ENCODE measurements at places on chromosomes 11 and 22.

DNA sequence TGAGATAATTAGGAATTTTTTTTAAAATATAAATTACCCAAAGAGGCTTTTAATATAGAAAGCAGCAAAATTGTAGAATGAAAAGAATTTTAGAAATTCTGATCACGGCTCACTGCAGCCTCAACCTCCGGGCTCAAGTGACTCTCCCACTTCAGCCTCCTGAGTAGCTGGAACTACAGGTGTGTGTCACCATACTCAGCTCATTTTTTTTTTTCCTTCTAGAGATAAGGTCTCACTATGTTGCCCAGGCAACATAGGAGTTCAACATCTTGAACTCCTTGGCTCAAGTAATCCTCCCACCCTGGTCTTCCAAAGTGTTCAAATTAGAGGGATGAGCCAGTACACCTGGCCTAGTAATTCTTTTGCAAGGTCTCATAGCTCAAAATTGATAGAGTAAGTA, 76.7 kb downstream of the ATG16L2 start:
- no peak for DNase-seq

DNA sequence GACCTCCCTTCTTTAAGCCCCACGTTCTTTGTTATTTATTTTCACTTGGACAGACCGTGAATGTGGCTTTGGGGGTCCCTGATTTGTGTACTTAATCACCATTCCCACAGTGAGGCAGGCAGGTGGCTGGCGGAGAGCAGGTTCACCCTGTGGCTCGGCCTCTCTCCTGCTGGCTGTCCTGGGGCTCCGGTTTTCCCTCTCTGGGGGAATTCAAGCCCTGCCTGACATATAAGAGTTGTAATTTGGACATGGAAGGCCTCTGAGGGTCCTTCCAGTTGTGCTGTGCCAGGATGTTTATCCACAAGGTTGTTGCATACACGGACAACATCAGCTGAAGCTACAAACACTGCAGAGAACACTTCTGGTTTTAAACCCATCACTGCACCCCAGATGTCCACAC, 824.5 kb downstream of the TBC1D22A start:
- DNase-seq, result no peak

DNA sequence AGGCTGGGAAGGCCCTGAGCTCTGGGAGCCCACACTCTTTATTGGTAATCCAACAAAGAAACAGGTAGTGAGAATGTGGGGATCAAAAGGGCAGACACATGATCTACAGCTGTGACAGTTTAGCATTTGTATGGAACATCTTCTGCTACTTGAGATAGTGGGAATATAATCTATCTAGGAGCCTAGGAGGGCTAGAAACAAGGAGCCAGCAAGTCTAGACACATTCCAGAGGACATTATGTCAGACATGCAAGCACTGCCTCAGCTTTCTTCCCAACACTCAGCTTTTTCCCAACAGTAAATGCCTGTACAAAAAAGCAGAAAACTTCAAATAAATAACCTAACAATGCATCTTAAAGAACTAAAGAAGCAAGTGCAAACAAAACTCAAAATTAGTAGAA, 1150.6 kb upstream of the RAG2 start:
- no peak for DNase-seq

- no peak for DNase-seq
Observed at GRCh38 chr11:40286137-40286536, 1173.3 kb downstream of the LRRC4C start.

DNA sequence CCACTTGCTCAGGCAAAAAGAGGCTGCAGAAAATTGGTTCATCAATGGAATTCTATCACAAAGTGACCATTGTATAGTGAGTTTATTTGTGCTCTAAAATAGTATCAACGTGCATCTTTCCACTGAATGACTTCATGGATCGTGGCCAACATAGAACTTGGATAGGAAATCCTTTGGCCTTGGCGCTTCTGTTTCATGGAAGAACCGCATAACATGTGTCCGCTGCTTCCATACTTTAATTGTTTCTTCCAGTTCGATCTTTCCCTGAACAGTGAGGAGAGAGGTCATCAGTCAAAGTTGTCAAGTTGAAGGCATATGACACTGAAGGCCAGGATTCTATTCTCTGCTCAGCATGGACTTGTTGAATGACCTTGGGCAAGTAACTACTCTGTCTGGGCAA, 4.5 kb downstream of the NDUFA6 start:
- DNase-seq, result no peak

- no peak for DNase-seq
Observed at GRCh38 chr22:50092342-50092741, 2.5 kb downstream of the MOV10L1 start.

- no peak for DNase-seq
Observed at GRCh38 chr11:63564056-63564774, 1.0 kb upstream of the PLAAT2 start.

GRCh38 chr11:4851033-4851432, 2.0 kb upstream of the OR51S1 start:
- DNase-seq, result no peak

DNA sequence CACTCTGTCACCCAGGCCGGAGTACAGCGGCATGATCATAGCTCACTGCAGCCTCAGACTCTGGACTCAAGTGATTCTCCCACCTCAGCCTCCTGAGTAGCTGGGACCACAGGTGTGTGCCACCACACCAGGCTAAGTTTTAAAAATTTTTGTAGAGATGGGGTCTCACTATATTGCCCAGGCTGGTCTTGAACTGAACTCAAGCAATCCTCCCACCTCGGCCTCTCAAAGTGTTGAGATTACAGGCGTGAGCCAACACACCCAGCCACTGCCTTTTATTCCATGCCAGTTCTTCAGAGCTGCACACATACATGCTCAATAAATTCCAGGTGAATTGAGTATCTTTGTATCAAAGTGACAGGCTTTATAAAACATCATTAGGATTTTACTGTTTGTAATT, 2.4 kb upstream of the COPB1 start:
- DNase-seq, result no peak

DNA sequence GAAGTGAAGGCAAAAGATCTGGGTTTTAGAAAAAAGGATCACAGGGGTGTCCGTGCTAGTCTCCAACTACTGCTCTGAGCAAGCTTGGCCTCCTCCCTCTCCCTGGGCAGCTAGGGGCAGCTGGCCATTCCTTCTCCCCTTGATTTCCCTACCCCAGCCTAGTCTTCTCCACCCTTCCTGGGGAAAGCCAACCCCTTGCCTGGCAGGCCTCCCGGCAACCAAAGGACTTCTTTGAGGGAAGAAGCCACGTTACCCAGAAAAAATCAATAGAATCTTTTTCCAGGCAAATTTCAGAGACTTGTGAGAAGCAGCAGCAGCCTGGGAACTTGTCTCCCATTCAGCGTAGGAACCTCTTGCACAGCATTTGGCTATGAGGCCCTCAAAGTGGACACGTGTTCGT, 91.5 kb downstream of the MIAT start:
- DNase-seq, result no peak

DNA sequence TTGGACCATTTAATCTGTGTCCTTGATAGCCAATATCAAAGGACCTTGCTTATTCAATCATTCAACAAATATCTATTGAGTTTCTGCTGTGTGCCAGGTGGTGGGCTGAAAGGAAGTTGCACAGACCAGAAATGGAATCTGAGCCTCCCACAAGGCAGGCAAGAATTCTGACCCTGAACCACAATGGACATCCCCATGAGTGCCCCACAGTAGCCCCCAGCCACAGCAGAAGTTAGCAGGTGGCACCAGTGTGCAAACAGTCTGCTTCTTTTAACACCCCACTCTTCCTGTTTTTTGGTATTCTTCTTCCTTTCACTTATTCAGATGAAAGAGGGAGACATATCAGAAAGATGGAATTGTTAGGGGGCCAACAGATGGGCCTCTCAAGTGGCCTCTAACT, 12.2 kb upstream of the SERPING1 start:
- no peak for DNase-seq

DNA sequence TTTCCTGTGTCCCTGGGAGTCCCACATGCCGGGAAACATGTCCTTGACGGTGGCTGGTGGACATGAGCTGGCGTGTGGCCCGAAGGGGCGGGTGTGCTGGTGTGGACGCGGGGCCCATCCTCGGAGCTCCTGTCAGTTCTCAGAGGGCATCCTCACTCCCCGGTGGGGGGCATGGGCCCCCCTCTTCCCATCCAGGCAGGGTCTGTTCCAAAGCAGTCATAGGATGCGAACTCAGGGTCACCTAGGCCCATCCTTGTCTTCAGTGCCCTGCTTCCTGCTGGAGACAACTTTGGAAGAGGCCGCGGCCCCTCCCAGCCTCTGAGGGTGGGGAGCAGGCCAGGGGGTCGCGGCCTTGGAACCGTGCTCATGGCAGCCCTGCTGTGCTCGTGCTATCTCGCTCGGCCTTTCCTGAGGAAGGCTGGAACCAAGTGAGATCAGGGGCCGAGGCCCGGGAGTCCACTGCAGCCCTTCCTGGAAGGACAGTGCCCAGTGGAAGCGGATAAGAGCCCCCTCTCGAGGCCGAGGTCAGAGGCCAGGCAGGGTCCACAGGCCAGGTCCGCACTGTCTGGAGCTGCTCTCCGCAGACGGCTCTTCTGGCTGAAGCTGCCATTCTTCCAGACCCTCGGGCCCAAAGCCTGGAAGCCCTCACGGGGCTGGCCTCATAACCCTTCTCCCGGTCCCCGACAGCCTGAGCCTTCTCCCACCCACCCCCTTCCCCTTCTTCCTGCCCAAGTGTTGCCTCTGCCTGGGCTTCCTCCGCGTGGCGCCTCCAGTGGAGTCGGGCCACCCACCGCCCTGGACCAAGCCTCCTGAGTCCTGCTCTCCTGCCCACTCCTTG, 8.7 kb downstream of the GRK2 start:
- DNase-seq, result peak; percentile 3

DNA sequence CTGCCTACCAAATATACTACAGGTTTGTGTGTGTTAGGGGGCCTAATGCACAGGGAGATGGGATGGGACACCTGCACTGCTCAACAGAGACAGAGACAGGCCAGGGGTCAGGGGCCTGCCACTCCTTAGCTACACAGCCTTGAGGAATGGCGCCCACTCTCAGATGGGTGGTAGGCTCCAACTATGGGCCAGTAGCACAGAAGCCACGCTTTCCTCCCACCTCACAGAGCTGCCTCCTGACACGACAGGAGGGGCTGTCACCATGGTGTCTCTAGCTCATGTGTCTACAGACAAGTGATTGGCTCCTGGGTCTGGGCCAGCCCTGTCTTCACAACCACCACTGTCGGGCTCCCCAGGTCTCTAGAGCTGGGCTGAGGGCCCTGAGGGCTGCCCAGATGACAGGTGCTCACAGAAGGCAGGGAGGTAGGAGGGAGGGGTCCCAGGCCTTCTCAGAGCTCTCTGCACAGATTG, 81.8 kb downstream of the DGCR2 start:
- no peak for DNase-seq

- DNase-seq, result no peak
Observed at GRCh38 chr11:63573881-63574855, 11.0 kb upstream of the PLAAT2 start.

DNA sequence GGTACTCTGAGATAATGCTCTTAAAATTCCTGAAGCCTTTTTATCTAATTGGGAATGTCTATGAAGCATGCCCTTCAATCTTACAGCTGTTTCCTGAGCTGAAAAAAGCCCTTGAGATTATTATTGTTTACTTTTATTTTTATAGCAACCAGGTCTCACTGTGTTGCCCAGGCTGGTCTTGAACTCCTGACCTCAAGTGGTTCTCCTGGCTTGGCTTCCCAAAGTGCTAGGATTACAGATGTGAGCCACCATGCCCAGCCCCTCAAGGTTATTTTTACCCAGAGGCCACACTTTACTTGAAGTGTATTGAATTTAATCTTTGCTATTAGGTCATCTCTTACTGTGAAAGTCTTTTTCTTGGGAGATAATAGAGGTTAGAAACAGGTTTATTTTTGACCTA, 7.0 kb upstream of the SWAP70 start:
- DNase-seq, result no peak

DNA sequence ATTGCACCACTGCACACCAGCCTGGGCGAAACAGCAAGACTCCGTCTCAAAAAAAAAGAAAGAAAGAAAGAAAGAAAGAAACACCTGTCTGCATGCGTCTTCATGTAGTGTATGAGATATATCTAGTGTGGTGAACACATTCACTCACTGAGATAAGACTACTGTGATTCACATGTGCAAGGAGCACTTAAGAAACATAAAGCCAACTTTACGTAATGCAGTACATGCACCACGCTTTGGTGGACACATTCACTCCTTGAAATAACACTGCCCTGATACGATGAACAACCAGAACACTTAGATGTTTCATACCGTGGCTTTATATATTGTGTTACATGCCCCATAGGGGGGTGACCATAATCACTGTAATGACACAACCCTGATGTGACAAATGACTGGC, 96.0 kb downstream of the MICAL3 start:
- DNase-seq, result no peak

GRCh38 chr11:66889960-66890359, 33.1 kb downstream of the LRFN4 start:
- DNase-seq, result no peak

DNA sequence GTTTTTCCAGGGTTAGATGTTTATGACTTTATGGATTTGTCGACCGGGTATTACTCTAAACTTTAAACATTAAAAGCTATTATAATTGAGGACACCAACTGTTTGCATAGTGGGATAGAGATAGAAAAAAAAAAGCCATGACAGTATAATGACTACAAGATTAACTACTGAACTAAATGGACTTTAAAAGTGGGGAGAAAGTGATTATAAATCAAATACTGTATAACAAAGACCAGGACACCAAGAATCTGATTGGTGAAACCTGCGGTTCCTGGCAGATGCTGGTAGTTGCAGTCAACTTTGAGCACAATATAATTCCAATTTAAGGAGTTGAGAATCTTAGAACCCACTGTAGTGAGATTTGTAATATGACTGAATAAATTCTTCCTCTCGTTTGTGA, 2.5 kb downstream of the CRKL start:
- no peak for DNase-seq
